Activated T-helper 9 cell treated with anti-CD3 and anti-CD28 coated beads, Interleukin-2, amount 50 U/mL, for 16 hours (primary cell): ENCODE measurements at places on chromosomes 4 and X.

DNA sequence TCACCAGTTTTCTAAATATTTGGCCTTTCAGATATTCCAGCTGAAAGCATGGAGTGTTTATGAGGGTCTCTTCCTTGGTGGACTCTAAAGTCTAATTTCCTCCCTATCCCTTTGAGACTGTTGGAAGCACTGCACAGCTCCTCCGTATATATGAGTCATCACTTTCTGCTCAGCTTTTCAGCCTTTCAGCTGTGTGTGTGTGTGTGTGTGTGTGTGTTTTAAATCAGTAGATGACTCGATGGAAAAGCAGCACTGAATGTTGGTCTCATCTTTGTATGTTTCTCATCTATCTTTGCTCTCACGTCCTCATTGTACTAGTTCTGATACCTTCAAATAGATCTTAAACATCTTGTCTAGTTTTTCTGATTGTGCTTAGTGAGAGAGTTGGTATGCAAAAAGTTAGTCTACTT lies 81.6 kb downstream of the ZFX start:
- DNase-seq = no peak

GRCh38 chrX:105150557-105150956 lies 69.9 kb downstream of the TEX13A start:
- no peak for DNase-seq

GRCh38 chr4:41611881-41612871 lies 74.2 kb downstream of the LIMCH1 start:
- no peak for DNase-seq

DNA sequence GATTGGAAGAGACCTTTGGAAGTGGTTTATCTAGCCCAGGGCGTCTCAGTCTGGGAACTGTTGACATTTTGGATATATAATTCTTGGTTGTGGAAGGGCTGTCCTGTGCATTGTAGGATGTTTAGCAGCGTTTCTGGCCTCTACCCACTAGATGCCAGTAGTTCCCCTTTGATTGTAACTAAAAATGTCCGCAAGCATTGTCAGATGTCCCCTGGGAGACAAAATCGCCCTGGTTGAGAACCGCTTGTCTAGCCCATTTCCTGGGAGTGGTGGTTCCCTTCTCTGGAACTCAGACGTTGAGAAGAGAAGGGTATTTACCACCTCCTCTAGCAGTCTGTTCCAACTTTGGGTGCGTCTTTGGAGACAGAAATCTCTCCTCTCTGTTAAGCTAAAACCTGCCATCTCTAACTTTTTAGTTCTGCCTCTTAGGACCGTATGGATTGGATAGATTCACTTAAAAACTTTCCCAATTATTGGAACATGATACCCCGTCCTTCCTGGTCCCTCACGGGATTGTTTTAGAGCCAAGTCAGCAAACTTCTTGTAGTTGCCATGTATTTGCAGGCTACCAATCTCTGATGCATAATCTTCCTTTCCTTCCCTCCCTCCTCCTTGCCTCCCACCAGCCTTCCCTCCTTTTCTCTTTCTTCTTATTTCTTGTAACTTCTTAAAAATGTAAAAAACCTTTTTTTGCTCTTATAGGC lies 13.9 kb downstream of the TMEM165 start:
- DNase-seq = no peak

GRCh38 chr4:931194-931959 lies 739 bp downstream of the GAK start:
- DNase-seq = no peak

GRCh38 chr4:19304028-19304427 lies 947.7 kb upstream of the SLIT2 start:
- DNase-seq = no peak

GRCh38 chr4:71545168-71545567 lies 206.3 kb downstream of the SLC4A4 start:
- DNase-seq = no peak
